ENCODE measurements at places on chromosomes 12 and 14.

GRCh38 chr14:85573406-85573805 lies 43.5 kb downstream of the FLRT2 start:
- no peak for DNase-seq

GRCh38 chr14:89455412-89455811 lies 38.4 kb upstream of the FOXN3 start:
- DNase-seq: no peak

- no peak for DNase-seq
These were observed 111.1 kb upstream of the CCDC175 start for GRCh38 chr14:59687663-59688062.

DNA sequence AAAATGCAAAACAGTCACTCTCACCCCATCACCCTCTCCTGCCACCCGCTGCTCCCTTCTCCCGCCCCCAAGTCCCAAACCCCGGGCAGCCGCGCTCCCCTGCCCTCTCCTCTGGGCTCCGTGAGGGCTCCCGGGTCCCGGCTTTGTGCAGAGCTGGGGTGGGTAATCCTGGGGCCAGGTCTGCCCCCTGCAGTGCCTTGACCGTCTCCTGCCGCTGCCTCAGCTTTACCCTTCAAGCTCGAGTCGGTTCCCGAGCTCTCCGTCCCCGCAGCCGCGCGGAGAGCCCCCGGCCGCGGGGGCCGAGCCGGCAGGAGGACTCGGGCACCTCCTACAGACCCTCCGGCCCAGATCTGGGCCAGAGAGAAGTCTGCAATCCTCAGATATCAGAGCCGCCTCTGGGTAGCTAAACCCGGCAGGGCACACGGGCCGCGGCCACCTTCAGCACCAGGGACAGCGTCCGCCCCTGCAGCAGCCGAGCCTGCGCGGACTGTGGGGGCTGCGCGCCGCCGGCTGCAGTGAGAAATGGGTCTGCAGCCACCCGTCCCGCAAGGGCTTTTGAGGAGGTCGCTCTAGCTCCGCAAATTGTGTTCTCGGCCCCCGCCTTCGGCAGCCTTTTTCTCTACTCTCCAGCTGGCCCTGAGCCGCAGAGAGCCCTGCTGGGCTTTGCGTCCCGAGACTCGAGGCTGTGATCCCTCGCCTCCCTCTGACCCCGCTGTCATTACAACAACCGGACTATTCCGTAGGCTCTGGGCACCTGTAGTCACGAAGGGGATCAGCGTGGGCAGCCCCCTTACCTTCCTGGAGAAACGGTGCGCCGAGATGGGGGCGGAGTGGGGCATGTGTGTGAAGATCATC lies 1.2 kb downstream of the PRMT8 start:
- DNase-seq: peak; percentile 71

GRCh38 chr14:77559381-77559780 lies 57.1 kb downstream of the SPTLC2 start:
- DNase-seq: no peak

DNA sequence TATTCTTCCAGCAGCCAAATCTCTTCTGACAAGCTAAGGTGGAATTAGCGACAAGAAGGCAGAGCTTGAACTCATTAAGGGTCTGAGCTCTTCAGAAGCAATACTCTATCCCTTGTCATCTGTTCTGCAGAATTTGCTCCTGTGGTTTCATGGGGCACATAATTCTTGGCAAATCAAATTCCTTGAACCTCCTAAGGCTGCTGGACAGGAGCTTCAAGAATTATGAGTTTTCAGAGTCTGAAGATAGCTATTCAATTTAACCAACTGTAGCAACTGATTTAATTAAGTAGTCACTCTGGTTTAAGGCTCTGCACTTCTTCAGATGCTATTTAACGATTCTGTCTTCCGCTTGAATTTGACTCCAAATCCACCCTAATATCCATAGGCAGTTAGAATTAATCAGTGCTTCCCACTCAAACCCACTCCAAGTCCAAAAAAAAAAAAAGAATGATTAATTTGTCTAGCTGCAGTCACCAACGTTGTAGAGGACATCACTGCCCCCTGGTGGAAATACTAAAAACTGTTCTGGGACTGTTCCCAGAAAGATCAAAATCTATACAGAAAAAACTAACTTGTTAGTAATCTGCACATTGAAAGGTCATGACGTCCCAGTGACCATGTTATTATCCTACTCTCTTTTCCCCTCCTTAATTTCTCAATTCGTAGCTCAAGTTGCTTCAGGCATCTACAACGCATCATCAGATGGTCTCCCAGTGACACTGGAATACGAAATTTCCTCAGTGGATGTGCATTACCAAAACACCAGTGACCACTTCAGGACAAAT lies 169.9 kb downstream of the KIF21A start:
- DNase-seq: peak; percentile 48

DNA sequence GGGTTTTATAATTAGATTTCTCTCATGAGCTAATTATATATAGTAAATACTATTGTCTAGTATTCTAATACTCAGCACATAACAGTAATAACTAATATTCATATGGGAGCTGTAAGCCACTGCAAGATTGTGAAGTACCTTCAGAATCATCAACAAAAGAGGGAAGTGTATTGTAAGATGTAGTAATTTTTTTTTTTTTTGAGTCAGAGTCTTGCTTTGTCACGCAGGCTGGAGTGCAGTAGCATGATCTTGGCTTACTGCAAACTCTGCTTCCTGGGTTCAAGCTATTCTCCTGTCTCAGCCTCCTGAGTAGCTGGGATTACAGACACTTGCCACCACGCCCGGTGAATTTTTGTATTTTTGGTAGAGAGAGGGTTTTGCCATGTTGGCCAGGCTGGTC lies 3.1 kb downstream of the GPR33 start:
- DNase-seq: no peak

DNA sequence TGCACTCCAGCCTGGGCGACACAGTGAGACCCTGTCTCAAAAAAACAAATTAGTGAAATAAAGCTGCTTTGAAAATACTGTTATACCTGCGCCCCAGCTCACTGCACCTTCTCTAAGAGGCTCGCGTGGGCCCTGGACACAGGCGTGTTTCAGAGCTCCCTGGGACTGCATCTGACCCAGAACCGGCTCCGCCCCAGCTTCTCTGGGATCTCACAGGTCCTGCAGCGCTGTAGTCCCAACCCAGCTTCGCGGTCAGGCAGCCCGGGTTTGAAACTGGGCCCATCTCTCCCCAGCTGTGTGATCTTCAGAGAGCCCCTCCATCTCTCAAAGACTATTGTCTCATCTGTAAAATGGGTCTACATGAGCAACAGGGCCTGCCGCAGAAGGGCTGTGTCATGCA lies 7.5 kb downstream of the RIMBP2 start:
- DNase-seq: no peak

DNA sequence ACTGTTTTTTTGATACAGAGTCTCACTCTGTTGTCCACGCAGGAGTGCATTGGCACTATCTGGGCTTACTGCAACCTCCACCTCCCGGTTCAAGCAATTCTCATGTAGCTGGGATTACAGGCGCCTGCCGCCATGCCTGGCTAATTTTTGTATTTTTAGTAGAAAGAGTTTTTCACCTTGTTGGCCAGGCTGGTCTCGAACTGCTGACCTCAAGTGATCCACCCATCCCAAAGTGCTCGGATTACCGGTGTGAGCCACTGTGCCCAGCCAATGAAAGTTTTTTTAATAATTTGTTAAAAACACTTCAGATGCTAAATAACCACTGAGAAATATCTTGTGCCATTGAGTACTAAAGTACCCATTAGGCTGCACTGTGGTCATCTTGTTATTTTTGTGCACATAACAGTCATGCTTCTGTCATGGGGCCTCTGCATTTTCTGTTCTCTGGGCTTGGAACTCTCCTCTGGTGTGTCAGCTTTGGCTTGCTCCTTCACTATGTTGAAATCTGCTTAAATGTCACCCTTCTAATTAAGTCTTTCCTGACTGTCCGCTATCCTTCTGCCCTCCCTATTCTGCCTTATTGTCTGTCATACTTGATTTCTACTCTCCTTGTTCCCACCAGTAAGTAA lies 105.1 kb downstream of the KTN1 start:
- no peak for DNase-seq

GRCh38 chr14:76882651-76883050 lies 56.4 kb downstream of the LRRC74A start:
- DNase-seq: no peak

DNA sequence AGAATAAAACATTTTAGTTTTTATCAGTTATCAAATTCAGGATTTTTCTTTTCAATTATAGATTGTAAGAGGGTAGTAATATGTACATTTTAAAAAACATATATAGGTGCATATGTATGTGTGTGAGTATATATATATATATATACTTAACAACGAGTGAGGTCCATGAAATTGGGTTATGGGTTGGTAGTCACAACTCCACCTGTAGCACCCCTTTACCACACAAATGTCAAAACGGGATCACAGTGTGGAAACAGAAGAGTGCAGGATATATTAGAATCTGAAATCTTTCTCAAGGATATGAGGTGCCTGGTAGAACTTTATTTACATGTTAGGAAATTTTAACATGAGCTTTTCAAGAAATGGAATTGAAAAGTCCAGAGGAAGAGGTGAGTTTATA lies 31.3 kb downstream of the MIA2 start:
- DNase-seq: no peak

DNA sequence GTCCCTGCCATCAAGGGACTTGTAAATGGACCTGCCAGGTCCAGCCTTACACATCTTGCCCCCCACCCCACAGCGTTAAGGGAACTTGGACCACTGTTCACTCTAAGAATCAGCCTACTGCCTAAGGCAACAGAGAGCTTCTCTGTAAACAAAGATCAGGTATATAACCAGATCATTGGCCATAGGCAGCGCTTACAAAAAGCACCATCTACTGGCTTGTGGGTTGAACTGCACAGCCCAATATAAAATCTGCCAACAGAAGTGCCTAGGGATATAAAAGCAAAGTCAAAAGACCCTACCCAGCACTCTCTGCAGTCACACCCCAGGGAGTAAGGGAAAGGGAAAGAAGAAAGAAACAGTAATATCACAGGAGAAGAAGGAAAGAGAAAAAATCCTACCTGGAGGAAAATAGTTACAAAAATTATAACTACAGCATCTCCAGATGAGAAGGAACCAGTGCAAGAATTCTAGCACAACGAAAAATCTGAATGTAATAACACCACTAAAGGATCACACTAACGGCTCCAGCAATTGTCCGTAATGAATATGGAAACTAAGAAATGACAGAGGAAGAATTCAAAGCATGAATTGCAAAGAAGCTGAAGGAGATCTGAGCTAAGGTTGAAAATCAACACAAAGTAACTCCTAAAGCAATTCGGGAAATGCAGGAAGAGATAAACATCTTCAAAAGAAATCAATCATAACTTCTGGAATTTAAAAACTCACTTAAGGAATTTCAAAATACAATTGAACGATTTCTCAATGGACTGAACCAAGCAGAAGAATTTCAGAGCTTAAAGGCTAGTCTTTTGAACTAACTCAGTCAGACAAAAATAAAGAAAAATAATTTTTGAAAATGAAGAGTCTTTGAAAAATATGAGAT lies 95.2 kb upstream of the PCED1B start:
- peak; percentile 55 for DNase-seq
